Vagina (tissue), 2 donors: ENCODE measurements at places on chromosomes 6 and 20. TPM values are rescaled to one million over a fixed set of nuclear protein-coding genes. Genes with fewer than 3 reads are reported as not detected.

The HLA-DOB gene
- total RNA-seq = 2.7 TPM

- DNase-seq = no peak
These were observed 143.3 kb downstream of the KHDC1L start for GRCh38 chr6:73081955-73082354.

DNA sequence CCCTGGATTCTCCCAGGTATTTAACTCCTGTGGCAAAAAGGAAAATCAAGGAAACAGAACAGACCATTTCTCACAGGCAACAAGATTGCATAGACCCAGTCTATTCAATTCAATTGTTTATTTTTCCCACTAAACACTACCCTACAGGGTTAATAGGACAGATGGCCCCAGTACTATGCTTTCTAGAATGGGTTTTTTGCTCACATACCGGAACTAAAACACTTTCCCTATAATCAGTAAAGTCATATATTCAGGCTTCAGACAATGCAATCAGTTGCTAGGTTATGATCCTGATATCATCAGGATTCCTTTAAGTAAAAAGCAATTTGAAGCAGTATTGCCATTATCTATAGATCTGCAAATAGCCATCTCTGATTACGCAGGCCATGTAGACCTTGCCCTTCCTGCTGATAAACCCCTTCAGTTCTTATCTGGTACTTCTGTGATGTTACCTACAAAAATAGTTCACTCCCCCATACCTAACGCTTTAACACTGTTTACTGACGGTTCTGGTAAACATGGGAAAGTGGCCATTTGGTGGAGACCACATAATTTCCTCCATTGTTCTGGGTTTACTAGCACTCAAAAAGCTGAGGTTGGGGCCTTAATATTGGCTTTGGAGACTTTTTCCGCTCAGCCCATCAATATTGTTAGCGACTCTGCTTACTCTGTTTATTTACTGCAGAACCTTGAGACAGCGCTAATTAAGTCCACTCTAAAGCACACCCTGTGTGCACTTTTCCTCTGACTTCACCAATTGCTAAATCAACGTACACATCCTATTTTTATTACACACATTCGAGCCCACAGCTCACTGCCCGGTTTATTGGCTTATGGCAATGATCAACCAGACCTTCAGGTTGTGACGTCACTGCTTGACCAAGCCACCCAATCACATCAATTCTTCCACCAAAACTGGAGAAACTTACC is 666.0 kb downstream of the PHF3 start:
- no peak for DNase-seq

The PBOV1 gene
- not detected for total RNA-seq
